ENCODE measurements at places on chromosomes 13 and 19.

GRCh38 chr19:58170860-58171259 is 12.0 kb upstream of the ZNF274 start:
- DNase-seq: no peak

GRCh38 chr13:44416301-44416700 is 42.7 kb downstream of the SERP2 start:
- no peak for DNase-seq

GRCh38 chr13:111241006-111241755 is 79.3 kb upstream of the TEX29 start:
- DNase-seq: no peak

DNA sequence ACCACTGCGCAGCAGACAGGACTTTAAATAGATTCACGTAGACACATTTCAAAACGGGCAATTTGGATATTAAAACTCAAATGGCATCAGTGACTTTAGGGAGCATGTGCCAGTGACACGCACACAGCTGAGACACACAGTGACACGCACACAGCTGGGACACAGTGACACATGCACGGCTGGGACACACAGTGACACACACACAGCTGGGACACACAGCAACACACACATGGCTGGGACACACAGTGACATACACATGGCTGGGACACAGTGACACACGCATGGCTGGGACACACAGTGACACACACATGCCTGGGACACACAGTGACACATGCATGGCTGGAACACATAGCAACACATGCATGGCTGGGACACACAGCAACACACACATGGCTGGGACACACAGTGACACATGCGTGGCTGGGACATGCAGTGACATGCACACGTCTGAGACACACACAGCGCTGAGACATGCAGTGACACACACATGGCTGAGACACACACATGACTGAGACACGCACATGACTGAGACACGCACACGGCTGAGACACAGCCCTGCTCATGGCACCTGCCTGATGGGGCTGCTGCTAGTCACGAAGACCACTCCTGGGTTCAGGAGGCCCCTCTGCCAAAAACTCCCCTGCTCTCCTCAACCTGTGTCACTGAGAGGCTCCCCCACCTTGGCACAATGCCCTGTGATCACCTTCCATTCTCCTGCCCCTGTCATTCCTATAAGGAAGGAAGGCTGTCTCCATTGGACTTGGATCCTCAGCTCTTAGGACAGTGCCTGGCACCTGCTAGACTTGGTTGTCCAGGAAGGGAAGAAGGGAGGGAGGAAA is 52.5 kb downstream of the SOX1 start:
- no peak for DNase-seq

DNA sequence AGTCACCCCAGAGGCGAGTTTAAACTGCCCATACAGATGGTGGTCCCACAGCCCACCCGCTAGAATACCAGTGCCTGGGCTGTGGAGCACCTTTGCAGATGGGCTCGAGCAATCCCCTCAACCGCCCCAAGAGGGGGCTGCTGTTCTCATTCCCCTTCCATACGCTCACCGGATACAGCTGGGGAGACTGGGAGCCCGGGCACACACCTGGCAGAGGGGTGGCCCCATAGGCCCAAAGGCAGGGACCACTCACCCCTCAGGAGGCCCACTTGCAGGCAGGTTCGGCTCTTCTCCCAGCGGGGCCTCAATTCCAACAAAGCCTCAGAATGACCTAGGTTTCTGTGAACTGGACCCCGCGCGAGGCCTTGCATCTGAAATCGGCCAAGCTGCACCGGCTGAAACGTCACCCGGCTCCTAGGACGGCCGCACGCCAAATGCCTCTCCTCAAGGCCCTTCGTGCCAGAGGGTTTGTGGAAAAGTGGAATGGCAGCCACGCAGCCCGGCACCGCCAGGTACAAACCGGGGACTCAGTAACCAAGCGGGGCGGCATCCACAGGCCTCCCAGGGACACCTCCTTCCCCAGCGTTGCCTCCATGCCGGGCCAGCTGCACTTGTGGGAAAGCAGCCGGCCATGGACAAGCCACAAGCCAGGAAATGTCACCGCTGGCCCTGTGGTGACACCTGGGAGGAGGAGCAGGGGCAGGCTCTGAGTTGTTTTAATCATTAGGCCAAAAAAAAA is 18.7 kb downstream of the MLLT1 start:
- no peak for DNase-seq

GRCh38 chr19:19788015-19788414 is 33.5 kb downstream of the ZNF506 start:
- DNase-seq: no peak

- DNase-seq: peak; percentile 35
These were observed 551 bp downstream of the FZR1 start for GRCh38 chr19:3506384-3507340.

DNA sequence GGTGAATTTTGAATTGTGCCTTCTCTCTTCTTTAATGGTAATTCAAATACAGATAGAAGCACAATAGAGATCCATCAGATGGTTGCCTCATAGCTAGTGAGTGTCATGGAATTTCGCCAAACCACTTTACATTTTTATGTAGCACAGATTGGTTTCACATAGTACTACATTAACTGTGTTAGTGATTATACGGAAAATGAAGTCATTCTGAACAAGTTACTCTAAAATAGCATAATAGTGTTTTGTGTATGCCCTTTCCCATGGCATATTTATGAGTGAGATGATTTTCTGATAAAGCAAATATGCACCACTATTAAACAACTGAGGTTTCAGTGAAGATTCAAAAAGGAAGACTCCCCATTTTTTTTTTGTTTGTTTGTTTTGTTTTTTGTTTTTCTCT is 1623.5 kb downstream of the PCDH9 start:
- DNase-seq: no peak

DNA sequence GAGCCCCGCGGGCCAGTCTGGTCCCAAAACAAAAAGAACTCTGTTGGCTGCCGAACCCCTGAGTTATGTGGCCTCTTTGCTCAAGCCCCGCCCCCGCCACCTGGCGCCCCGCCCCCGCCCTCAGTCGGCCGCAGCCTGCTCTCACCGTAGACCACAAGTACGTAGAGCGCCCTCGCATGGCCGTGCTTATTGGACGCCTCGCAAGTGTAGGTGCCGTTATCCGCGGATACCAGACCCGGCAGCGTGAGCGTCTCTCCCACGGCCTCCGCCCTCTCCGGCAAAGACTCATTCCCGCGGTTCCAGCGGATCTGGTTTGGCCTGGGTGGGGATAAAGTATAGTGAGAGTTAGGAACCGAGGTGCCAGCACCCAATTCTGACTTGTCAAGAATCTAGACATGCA is 5.5 kb upstream of the ZNF428 start:
- peak; percentile 82 for DNase-seq

GRCh38 chr19:54439174-54439851 is 9.7 kb upstream of the LENG8 start:
- no peak for DNase-seq

DNA sequence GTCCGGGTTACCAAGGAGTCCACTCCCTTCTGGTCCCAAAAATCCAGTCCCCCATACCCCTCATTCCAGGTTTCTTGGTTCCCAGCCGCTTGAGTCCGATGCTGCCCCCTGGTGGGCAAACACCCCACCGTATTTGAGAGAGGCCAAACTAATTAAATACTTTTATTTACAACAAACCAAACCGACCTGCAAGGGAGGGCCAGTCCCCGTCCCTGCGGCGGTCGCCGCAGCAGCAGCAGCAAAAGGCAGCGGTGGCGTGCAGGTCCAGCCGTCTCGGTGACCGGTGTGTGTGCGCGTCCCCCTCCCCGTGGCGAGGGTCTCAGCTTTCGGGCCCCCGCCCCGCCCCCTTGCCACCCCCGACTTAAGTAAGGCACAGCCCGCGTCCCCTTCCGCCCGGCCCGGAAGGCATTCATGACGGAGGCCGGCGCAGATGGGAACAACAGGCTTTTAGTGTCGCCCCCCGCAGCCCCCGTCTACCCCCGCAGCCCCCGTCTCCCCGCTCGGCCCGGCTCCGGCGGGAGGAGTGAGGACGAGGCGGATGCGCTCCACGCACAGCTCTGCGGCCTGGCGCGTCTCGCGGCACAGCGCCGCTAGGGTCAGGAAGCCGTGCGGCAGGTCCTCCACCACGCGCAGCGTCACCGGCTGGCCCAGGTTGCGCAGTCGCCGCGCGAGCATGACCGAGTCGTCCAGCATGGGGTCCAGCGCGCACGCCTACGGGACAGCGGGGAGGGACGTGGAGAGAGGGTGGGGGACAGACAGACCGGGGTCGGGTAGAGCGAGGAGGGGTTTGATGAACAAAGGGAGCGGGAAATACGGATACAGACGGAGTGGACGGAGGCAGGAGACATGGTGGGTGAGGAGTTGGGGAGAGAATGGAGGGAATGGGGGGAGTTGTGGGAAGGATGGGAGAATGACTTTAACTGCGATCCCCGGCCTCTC is 11.5 kb upstream of the CNFN start:
- DNase-seq: peak; percentile 79

- DNase-seq: no peak
These were observed 101.6 kb upstream of the MYO16 start for GRCh38 chr13:108527844-108528243.

GRCh38 chr13:45897562-45897961 is 46.0 kb upstream of the SIAH3 start:
- no peak for DNase-seq

- DNase-seq: no peak
These were observed 27.3 kb downstream of the NUFIP1 start for GRCh38 chr13:44961997-44962396.

GRCh38 chr13:104773775-104774174 is 1707.6 kb upstream of the SLC10A2 start:
- peak; percentile 58 for DNase-seq

DNA sequence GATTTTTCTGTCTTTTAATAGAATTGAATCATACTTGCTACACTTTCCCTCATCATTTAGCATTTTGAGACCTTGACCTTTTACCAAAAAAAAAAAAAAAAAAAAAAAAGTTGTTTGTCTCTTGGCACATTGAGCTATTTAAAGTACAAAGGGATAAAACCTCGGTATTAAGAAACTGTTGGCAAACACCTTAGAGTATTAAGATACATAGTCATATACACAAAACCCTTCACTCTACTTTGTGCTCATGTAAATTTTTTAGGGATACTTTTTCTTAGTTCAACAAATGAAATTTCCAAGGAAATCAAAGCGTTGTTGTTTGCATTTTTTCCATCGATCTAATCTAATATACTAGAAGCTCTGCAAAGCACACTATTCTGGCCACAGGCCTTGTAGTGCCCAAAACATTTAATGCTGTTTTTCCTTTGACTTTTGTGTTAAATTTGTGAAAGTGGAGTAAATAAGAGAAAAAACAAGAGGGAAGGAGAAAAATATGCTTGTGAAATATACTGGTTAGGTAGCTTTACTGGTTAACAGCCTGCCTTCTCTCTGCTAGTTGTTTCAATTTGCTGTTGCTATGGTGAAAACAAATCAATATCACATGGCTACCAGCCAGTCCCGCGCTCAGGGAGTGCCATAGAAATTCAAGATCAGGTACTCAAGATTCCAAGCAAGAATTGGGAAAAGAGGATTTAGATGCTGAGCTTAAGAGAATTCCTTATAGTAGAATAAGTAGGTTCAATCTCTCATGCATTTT is 2.6 kb downstream of the MBNL2 start:
- DNase-seq: peak; percentile 41

- DNase-seq: no peak
These were observed 19.8 kb downstream of the CAB39L start for GRCh38 chr13:49424011-49424560.

DNA sequence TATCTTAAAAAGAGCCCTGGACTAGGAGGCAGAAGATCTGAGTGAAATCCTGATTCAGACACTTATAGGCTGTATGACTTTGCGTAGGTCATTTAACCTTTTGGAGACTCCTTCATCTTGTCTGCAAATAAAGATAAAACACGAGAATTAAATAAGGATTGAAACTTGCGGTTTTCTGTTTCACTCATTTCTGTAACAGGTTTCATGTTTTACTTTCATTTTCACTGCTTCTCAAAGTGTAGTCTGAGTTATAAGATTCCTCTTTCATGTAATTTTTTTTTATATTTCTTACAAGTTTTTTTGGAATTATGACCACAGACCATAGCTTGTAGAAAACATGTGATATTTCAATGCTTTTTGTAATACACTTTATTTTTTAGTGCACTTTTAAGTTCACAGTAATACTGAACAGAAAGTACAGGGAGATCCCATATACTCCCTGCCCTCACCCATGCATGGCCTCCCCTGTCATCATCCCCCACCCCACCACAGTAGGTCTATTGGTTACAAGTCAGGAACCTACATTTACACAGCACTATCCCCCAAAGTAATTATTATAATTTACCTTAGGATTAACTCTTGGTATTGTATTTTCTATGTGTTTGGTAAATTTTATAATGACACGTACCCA is 174.6 kb downstream of the ITGBL1 start:
- DNase-seq: peak; percentile 65

- DNase-seq: peak; percentile 90
These were observed 80.0 kb upstream of the GPR183 start for GRCh38 chr13:99386911-99387788.

- no peak for DNase-seq
These were observed 74.2 kb downstream of the COL4A1 start for GRCh38 chr13:110232756-110233155.

DNA sequence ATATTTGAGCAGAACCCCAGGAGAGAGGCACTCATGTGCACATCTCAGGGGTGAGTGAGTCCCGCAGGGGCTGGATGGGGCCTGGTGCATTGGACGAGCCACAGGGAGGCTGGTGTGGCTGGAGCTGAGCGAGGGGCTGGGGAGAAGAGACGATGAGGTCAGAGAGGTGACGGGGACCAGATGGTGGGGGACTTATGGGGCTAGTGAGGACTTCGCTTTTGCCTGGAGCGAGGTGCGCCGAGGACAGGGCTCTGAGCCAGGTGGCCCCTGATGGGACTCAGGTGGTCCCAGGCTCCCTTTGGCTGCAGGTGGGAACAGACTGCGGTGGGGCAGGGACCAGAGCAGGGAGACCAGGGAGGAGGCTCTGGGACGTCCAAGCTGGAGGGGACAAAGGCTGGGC is 6.9 kb upstream of the FXYD3 start:
- no peak for DNase-seq

DNA sequence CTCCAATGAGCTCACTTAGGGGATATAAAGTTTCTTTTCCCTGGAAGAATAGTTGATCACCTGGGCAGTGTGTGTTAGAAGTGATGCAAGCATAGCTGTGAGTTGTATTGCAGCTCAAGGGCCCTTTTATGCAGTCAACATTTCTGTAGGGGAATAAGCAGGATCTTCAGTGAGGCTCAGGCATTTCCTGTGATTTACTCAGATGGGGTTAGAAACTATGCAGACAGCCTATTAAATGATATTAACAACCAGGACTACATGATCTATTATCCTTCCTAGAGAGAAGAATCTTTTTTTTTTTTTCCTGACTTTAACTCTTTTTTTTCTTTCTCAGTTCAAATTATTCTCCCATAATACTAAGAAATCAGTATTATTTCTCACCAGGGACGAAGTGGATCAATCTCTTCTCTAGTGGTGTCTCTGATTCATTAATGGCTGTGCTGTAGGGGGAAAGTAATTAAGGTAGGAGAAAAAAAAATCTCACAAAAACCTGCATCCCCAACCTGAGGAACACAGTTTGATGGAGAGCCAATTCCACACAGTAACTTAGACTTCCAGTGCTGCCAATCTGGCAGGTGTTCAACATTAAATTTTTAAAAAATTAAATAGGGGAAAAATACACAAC is 126.4 kb upstream of the SLC10A2 start:
- DNase-seq: no peak
